Islet precursor cell (in vitro differentiated cells): ENCODE measurements at places on chromosomes 6 and 20.

GRCh38 chr6:15530411-15530810 is 132.4 kb downstream of the DTNBP1 start:
- peak; percentile 41 for DNase-seq

DNA sequence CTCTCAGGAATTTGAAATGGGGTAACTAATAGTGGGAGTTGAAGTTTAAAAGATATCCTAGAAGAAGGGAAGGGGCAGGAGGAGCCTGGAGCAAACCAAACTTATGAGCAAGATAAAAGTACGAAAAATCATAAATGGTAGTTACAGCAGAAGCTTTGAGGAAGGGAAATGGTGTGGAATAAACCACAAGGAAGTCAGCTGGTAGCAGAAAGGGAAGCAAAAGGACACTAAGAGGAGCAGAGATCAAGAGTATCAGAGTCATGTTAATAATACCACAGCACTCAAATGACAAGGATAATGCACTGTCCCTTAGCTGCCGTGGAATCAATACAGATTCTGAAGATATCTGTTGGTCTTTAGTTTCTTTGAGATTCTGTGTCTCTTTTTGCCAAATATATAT is 44.9 kb upstream of the CCDC28A start:
- no peak for DNase-seq

- DNase-seq, result no peak
These were observed 28.2 kb upstream of the RPS6KA2 start for GRCh38 chr6:166655251-166655650.

DNA sequence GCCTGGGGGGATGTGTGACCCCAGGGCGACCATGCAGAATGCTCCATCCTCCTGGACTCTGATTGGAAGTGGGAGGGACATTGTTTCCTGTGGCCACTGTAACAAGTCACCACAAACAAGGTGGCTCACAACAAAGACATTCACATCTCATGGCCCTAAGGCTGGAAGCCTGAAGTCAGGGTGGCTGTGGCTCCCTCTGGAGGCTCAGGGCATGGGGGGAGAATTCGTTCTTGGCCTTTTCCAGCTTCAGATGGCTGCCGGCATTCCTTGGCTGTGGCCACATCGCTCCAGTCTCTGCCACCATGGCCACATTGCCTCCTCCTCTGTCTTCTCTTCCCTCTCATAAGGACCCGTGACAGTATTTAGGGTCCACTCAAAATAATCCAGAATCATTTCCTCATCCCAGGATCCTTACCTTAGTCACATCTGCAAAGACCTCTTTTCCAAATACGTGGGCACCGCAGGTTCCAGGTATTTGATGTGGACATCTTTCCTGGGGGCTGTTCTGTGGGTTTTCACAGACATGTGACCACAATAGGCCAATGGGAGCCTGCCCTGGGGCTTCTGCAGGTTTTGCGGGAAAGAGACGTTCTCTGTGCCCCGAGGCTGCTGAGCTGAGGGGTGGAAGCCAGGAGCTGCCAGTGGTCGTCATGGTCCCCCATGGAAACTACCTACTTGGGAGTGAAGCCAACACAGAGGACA is 249.3 kb downstream of the PREX1 start:
- DNase-seq, result no peak

DNA sequence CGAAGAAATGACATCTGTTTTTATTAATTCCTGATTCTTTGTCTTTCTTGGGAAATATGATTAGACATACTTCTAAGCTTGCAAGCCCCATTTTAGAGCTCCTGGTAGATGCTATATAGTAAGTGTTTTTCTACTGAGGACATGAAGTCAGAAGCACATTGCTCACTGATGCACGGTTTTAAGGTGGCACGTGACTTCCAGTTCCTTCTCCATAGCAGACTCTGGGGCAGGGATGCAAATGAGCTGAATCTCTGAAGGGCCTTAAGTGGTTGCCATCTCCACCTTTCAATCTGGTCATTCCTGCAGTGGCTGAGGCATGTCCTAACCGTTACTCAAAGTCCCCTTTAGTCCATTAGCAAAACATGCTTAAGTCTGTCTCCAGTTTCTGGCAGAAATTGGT is 421.2 kb upstream of the HTR1E start:
- DNase-seq, result no peak

GRCh38 chr20:24937579-24937978 is 11.5 kb upstream of the CST7 start:
- DNase-seq, result peak; percentile 33

DNA sequence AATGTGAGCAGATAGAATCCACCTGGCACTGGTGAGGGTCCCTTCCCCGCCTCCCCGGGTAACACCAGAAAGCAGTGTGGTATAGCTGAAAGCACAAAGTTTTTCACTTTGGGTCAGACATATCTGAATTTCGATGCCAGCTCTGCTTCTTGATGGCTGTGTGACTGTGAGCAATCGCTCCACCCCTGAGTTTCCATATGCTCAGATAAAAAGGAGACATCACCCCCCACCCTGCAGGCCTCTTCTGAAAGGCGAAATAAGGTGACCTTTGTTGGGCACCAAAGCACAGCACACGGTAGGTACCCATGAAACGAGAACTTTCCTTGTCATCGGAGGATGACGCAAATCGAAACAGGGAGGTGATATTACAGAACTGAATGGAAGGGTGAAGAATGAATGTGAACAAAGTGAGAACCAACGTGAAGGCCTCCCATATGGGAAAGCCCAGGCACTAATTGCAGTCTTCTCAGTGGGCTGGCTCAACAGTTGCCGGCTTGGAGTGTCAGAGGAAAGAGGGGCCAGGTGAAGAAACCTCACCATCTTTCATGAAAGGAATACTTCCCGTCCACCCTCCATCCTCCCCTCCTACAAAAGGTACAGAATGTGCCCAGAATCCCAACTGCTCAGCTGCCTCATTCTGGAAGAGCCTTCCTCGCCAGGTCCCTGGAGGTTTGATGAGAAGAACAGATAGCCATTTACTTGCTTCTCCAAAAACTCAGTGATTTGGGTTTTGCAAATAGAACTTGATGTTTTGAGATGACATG is 61.8 kb downstream of the NFATC2 start:
- DNase-seq, result no peak

DNA sequence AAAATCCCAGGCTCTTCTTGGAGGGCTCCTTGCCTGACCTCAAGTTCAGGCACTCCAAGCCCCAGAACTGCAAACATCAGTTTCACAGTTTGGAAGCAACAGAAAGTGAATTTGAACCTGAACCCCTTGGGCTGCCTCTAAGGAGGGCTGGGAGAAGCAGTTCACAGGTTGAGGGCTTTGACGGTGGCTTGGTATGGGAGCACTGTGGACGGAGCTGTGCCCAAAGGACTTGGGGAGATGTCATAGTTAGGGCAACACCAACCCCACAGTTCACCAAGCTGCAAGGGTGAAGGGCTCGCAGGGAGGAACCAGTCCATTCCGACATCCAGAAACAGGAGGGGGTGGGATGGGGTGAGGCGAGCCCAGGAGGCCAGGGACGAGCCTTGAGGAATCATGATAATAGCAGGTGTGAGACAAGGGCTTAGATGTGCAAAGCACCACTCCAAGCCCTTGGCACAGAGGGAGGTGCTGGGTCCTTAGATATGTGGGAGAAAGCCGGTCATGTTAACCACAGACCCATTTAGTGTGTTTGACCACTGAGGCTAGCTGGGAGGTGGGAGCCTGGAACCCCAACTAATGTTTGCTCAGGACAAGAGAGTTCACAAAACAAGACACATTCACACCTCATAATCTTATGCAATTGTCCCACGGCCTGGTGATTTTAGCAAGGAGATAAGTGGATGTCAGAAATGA is 4.3 kb downstream of the CEBPB start:
- DNase-seq, result no peak

GRCh38 chr6:105862936-105863607 is 223.1 kb upstream of the PRDM1 start:
- no peak for DNase-seq

- DNase-seq, result peak; percentile 60
These were observed 35.6 kb downstream of the RIOK1 start for GRCh38 chr6:7424967-7425807.

DNA sequence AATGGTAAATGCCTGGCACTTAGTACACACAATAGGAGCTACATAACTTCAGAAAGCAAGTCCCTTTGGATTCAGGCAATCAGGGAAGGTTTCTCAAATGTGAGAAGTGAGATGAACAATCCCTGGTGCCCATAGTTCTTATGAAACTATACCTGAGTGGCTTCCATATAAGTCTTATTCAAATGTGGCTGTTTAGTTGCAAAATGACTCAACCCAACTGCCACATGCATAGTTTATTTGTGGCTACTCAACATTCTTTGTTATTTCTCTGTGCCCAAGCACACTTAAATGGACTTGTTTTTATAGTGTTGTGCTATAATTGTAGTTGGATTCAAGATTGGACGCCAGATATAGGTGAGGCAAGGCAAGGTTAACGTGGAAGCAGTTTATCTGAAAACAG is 93.7 kb upstream of the ATXN1 start:
- DNase-seq, result no peak

GRCh38 chr6:38086346-38086745 is 266.8 kb downstream of the ZFAND3 start:
- DNase-seq, result no peak

GRCh38 chr6:156080371-156080770 is 624.7 kb upstream of the NOX3 start:
- DNase-seq, result no peak

- DNase-seq, result no peak
These were observed 169.0 kb upstream of the PRDM1 start for GRCh38 chr6:105917038-105917695.

DNA sequence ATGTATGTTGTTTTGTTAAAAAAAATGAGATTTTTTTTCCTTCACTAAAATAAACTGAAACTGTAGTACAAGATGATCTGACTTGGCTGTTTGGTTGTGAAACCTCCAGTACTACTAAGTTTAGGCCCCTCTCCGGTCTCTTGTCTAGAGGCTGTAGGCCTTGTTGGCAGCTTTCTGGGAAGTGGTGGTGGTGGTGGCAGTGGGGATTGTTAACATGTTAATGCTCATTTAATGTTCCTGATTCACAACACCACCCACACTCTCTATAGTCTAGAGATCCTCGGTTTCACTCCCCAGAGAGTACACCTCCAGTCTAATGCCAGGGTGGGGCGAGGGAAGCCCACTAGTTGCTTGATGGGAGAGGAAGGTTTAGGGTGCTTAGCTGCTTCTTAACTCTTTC is 24.1 kb downstream of the STK4 start:
- no peak for DNase-seq

DNA sequence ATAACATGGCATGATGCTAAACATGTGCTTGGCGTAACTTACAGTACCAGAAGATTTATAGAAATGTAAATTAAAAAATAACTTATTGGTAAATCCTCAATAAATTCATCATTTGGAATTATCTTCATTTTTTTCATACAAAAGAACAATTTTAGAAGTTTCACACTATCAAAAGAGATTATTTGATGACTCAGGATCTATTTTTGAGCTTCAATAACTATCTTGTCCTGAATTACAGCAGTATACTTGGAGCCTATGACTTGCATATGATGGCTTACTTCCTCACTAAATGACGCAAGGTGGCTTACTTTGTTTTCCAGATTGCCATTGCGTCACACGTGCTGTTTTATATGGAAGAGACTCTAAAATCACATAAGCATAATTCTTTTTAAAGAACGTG is 49.2 kb downstream of the KHDRBS2 start:
- no peak for DNase-seq

- no peak for DNase-seq
These were observed 363.0 kb downstream of the UTRN start for GRCh38 chr6:144647971-144648651.

GRCh38 chr6:97030431-97030830 is 105.9 kb downstream of the KLHL32 start:
- DNase-seq, result no peak

GRCh38 chr6:17021539-17021889 is 80.3 kb upstream of the STMND1 start:
- no peak for DNase-seq

GRCh38 chr6:129605095-129605494 is 104.9 kb downstream of the ARHGAP18 start:
- DNase-seq, result no peak

- DNase-seq, result peak; percentile 78
These were observed 181.9 kb downstream of the NFATC2 start for GRCh38 chr20:51360451-51361201.

DNA sequence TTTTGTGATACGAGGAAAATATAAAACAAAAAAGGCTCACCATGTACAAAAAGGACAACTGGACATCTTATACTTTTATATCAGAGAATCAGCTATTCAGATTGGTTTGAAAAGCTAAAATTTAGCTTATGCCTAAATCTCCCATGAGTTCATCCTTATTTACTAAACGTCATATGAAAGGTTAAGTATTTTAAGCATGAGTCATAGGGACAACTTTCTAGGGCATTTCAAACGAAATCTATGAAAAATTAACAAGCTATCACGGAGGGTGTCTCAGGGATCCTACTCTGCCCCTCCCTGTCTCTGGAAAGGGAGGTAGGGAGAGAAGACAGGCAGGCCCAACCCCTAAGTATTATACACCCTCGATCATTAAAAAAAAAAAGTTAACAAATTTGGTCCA is 124.1 kb upstream of the LOC128125822 start:
- DNase-seq, result no peak

GRCh38 chr6:44138717-44139350 is 11.5 kb downstream of the TMEM63B start:
- DNase-seq, result no peak

GRCh38 chr20:38726804-38727606 is 2.7 kb downstream of the SLC32A1 start:
- peak; percentile 91 for DNase-seq

- no peak for DNase-seq
These were observed 551.0 kb downstream of the PHF3 start for GRCh38 chr6:64186592-64186991.

GRCh38 chr20:31644701-31645100 is 7.0 kb downstream of the COX4I2 start:
- DNase-seq, result no peak

DNA sequence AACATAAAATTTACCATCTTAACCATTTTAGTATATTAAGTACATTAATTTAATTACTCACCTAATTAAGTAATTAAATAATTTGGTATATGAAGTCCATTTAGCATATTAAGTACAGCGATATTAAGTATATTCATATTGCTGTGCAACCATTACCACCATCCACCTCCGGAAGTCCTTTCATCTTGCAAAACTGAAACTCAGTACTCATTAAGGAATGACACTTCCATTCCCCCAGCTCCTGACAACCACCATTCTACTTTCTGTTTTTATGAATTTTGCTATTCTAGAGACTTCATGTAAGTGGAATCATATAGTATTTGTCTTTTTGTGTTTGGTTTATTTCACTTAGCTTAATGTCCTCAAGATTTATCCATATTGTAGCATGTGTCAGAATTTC is 61.1 kb upstream of the GTSF1L start:
- no peak for DNase-seq

DNA sequence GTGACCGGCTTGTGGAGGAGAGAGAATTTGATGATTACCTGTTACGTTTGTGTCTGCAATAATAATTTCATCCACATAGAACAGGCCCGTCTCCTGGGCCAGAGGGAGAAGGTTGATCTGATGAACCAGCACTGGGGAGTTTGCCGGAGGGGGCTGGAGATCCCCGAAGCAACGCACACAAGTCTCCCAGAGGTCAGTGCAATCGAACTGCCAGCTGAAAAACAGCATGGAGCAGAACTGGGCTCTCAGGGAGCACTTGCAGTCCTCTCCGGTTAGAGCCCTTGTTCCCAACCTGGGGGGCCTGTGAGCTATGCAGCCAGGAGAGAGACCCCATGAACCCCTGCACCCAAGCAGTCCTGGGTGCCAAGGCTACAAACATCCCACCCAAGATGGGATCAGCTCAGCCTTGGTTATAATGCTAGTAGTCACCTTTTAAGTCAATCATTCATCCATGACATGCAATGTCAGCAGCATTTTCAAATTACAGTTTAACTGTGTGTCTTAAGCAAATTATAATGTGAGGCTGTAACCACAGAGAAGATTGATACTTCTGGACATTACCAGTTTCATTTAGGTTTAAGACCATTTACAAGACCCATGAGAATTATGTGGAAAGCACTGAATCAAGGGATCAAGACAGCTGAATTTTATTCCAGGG is 34.2 kb downstream of the PKHD1 start:
- DNase-seq, result no peak
